ENCODE measurements at places on chromosomes 6 and 20. TPM values are rescaled to one million over a fixed set of nuclear protein-coding genes. Genes with fewer than 3 reads are reported as not detected.
A peak's percentile ranks its signal among the peaks of the same experiment; 100 is the strongest.

- DNase-seq = peak; percentile 42
Observed at GRCh38 chr20:24993337-24994185, 1.0 kb upstream of the APMAP start.

GRCh38 chr20:58720890-58721289 lies 28.3 kb downstream of the NPEPL1 start:
- DNase-seq = no peak

Gene FAM162B
- 5.2 TPM for total RNA-seq

Gene CNPY3
- total RNA-seq = 38.1 TPM

Gene SESN1
- 19.0 TPM for total RNA-seq

Gene TEAD3
- 0.20 TPM for total RNA-seq
